ENCODE measurements at places on chromosomes 1 and 21.
A peak's percentile ranks its signal among the peaks of the same experiment; 100 is the strongest.

DNA sequence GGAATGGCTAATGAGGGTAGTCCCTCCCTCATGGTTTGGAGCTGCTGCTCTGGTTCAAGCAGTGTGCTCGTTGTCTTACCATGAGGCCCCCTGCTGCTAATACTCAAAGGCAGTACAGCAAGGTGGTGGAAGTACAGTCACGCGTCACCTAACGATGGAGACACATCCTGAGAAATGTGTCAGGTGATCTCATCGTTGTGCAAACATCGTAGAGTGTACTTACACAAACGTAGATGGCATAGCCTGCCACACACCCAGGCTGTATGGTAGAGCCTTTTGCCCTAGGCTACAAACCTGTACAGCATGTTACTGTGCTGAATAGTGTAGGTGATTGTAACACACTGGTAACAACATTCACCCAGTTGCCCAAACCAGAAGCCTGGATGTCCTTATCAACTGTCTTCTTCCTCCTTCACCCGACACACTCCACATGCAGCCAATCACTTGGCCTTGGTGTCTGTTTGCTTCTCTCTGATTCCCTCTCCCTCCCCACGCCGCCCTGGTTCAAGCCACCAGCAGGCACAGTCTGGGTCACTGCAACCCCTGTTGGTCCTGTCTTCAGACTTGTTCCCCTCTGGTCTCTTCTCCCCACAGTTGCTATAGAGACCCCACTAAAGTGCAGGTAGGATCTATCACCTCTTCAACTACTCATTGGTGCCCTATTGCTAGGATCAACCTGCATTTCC lies 6.0 kb upstream of the KCNA2 start:
- DNase-seq = no peak

- DNase-seq = no peak
Measured at GRCh38 chr21:41328660-41329607, 12.3 kb downstream of the FAM3B start.

DNA sequence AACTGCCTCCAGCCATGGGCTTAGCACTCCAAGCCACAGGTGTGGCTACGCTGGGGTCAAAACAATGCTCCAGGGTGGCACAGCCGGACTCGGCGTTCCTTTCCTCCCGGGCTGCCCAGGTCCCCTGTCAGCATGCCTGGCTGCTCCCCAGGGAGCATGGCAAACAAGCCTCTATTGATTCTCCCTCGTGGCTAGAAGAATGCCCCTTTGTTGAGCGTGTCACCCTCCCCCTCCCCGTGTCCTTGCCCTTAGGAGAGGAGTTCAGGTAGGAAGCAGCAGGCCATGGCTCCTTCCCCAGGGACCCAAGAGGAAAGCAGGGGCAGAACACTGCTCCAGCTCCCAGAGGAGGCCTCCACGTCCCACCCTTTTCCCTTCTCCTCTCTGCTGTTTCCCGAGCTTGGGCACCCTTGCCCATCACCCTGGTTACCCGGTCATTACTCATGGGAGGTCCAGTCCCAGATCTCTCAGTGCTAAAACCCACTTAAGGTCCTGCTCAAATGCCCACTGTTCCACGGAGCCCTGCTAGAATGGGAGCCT lies 57.4 kb upstream of the CITED4 start:
- DNase-seq = peak; percentile 13

GRCh38 chr1:47758341-47759250 lies 238.6 kb downstream of the TRABD2B start:
- DNase-seq = no peak

DNA sequence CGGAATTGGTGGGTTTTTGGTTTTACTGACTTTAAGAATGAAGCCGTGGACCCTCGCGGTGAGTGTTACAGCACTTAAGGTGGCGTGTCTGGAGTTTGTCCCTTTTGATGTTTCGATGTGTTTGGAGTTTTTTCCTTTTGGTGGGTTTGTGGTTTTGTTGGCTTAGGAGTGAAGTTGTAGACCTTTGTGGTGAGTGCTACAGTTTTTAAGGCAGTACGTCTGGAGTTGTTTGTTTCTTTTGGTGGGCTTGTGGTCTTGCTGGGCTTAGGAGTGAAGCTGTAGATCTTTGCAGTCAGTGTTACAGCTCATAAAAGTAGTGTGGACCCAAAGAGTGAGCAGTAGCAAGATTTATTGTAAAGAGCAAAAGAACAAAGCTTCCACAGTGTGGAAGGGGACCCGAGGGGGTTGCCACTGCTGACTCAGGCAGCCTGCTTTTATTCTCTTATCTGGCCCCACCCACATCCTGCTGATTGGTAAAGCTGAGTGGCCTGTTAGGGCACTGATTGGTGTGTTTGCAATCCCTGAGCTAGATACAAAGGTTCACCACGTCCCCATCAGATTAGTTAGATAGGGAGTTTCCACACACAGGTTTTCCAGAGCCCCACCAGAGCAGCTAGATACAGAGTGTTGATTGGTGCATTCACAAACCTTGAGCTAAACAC lies 20.9 kb downstream of the HENMT1 start:
- DNase-seq = no peak

DNA sequence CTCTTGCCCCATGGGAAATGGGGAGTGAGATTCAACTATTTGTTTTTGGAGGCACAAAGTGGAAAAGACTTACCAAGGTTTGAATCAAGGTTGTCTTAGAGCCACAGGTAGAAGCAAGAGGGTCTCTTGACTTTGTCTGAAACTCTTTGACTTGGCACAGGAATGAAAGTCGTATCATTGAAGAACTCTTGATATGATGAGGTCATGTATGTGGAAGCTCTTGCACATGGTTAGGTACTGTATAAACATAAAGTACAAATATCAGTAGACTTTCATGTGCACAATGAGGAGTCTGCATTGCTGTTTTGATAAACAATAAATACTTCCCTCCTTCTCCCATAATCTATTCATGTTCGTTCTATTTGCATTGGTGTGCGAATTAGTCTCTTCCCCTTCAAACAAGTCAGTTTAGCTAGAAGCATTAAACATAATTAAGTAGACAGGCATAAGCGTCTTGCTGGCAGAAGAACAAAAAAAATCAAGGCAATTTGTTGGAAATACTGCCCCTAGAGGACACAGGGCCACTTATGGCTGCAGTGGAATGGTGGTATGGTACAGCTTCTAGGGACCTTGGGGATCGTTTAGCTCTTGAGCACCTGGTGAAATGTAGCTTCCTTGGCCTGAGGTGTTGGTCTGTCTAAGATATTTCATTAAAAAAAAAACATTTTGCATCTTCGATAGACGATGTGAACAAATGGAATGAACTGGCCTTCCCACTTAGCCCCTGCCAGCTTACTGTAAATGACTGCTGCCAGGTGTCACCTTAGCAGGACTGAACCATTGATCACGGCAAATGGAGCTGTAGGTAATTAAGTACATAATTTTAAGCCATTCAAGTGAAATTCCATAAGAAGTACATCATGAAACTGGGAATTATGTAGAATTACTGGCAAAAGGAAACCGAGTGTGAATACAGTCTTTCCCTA lies 218.0 kb upstream of the GALNT2 start:
- DNase-seq = no peak

DNA sequence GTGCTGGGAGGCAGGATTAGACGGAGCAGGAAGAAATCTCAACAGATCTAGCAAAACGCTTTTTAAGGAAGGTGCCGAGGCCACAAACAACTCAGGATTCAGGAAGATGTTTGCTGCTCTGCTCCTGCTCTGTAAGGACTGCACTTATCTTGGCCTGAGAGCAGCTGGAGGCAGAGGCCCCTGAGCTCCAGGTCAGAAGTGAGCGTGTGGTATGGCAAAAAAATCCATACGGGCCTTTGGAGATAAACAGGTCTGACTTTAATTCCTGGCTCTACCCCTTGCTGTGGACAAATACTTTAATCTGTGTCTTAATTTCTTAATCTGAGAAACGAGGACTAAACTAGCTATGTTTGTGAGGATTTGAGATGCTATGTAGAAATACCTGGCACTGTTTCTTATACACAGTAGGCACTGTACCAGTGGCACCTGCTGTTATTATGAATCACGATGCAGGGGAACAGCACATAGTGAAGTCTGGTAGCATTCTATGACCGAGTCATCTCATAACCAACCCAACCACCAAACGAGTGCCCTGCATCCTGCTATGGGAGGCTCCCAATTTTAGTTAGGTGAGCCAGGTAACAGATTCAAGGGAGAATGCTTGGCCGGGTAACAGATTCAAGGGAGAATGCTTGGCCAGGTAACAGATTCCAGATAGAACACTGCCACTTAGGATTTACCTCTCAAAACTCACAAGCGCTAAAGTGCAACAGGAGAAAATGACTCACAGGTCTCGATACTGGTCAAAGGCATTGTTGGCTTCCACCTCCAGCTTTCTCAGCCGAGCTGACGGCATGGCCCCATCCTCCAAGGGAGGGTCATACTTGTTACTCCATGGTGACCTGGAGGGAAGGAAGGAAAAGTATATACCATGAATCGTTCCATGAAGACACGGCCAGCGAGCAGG lies 65.9 kb downstream of the SLC66A1 start:
- no peak for DNase-seq

DNA sequence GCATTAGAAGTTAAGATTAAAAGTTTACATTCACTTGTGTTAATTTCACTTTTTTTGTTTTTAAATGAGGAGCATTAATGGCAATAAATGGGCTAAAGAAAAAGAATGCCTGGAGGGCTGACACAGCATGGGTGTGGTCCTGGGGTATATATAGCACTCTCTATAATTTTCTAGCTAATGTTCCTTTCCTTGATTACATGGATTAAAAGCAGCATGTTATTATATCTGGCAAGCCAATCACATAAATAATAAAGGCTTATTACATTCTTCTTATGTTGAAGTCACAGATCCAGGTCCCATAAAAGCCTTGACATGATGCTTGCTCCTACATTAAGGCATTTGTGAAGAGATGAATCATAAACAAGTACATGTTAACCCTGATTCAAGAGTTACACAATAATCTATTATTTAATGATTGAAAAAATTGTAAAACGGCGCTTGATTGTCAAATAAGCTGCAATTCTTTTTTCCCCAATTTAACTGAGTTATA lies 91.4 kb downstream of the LYPLAL1 start:
- no peak for DNase-seq

- DNase-seq = no peak
Measured at GRCh38 chr1:53408013-53408754, 51.0 kb upstream of the DMRTB1 start.
